Spinal cord (tissue), 10 donors: ENCODE measurements at places on chromosomes 3 and 15. TPM values are rescaled to one million over a fixed set of nuclear protein-coding genes. Genes with fewer than 3 reads are reported as not detected.

Gene MEIS2
- 119 TPM for polyA plus RNA-seq

Gene SLC25A20
- 21.3 TPM for polyA plus RNA-seq

Gene GOLGA6L10
- 8.1 TPM for polyA plus RNA-seq

Gene PGBD4
- polyA plus RNA-seq: 2.3 TPM
